SJCRH30 (cell line): ENCODE measurements at places on chromosomes 7 and 10. TPM values are rescaled to one million over a fixed set of nuclear protein-coding genes. Genes with fewer than 3 reads are reported as not detected.

Gene INA
- total RNA-seq = not detected in 2 replicates

Gene UBTD1
- 13.9 and 14.3 TPM in 2 replicates for total RNA-seq

Gene CLDN15
- total RNA-seq = 4.3 and 6.4 TPM in 2 replicates

Gene ASIC3
- 1.3 and 1.5 TPM in 2 replicates for total RNA-seq

Gene ZNF425
- 0.57 and 0.89 TPM in 2 replicates for total RNA-seq

Gene NPSR1
- total RNA-seq = not detected in 2 replicates

Gene FGFR2
- total RNA-seq = 44.8 and 45.9 TPM in 2 replicates

DNA sequence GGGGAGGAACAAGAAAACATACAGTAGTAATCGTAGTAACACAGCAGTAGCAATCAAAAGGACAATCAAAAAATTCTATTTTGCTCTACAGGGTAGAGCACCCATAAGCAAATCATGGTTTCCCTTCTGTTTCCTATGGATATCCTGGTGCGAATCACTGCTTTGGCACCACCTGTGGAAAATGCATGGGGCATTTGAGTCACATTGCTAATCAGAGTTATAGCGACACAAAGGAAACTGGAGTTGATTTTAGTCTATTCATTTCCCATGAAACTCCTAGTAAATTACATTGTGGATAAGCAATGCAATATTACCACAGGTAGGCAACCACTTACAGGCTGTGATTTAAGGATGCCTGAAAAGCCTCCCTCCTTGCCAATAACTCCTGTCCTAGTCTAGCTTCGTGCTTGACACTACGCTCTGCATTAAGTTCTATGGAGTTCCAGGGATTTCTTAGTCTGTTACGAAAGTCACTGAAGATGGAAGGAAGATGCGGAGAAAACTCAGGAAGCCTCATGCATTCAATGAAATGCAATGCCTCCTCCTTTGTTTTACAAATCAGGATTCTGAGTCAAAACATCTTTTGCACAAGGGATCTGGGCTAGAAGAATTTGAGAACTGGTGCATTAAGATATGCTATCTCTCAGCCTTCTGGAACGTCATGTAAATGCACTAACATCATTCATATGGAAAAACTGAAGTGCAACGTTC, 188.4 kb downstream of the DGKI start:
- no peak for DNase-seq

DNA sequence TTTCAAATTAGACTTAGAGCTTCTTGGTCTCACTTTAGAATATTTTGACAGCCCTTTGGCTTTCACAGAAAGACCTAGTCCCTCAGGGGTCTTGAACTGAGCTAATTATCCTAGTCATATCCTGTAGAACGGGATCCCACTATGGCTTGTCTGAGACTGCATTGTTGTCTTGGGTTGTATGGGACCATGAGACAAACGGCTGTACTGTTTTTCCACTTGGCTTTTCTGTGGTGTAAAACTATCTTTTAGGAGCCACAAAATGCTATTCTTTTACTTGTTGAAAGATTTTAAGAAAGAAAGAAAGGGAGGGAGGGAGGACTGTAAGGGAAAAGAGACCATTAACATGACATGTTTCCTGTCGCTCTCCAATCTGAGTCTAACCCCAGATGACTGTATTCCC, 432.5 kb downstream of the AUTS2 start:
- no peak for DNase-seq

GRCh38 chr10:53108317-53108934, 335.8 kb upstream of the MBL2 start:
- no peak for DNase-seq

DNA sequence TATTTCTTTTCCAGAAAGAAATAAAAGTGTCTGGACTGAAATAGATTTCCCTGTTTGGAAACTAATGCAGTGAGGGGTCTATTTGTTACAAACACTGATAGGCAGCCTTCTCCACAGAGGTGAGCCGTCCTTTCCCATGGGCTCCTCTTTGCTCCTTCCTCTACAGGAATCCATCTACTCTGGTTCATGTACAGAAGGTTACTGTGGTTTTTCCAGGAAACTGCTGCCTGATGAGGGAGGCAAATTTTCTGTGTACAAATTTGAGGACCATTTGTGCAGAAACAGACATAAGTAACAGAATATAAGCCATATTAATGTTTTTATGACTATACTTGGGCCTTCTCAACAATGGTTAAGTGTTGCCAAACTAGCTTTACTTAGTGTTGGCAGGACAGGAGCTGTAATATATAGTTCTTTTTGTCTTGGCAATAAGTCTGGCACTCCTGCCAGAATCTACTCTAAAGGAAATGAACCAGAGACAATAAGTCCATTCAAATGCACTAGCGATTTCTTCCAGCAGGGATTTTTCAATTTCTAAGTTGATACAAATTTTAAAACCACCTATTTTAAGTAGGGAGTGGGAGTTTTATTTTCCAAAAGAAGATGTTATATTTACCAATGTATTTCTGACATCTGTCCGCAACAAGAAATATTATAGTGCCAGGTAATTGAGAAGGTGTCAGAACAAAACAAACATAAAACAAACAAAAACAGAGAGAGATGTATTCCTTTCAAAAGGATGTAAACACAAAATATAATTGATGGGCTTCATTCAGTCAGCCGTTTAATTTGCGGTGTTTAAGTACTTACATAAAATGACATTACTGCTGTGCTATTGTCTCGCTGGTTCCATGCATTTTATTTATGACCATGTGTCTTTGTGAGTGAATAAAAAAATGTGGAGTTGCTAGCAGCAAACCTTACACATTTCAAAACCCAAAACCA, 91.0 kb upstream of the NFE2L3 start:
- no peak for DNase-seq

- DNase-seq = no peak
Observed at GRCh38 chr10:101619983-101620382, 31.9 kb downstream of the DPCD start.

DNA sequence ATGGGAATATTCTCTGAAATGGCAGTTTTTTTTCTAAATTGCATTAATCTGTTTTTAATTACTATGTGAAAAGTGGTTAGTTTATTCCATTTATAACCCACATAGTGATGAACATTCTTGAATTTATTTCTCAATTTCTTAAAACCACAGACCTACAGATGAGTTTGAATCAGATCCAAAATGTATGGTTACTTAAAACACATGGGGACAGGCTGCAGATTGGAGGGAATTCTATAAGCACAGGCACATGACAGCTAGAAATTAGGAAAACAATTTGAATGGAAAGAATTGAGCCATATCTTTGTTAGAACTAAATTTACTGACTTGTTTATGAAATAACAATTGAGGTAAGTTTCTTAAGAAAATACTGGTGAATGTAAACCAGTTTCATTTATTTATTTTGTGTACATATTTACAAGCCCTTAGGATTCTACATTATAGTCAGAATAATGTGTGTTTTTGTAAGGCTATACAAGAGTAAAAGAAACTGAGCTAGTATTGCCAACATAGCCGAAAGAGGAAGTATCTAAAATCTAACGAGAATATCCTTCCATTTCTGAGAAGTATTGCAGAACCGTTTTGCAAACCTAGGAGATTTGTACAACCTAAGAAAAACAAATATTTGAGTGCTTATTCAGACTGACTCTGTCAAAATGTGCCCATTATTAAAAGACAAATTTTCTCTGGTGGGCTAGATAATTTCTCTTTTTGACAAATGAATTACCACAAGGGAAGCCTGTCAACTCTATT, 434.3 kb upstream of the SEMA3D start:
- no peak for DNase-seq

GRCh38 chr7:98807068-98808048, 62.5 kb downstream of the TMEM130 start:
- no peak for DNase-seq

DNA sequence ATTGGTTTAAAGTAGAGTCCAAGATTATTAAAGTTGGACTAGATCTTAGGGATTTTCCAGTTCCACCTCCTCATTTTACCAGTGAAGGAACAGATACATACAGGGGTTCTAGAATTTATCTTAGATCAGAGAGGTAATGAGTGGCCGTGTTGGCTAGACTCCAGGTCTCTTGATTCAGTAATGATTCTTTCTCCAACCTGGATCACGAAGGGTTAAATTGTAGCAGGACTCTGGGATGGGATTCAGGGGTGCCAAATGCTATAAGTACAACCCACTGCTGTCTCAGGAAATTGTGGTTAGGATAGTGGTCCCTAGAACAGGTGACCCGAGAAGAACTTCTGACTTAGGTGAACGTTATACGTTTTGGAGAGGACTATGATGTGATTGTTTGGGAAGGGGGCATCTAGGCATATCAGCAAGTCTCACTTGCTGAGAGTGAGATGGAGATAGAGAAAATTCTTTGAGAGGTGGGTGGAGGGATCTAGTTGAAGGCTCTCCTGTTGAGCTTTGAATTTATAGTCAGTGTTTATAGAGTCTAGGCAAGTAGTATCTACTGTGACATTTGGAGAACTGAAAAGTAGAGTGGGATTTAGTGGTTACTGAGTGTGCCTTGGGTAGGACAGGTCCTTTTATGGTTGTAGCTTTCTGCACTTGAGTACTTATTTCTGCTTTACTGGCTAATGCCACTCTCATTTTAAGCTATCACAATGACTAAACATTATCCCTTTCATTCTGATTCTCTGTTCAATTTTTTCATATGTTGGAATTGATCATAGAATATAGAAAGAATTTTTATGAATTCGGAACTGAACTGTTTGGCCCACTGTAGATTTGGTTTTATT, 58.3 kb downstream of the ST7 start:
- peak; percentile 54 for DNase-seq

DNA sequence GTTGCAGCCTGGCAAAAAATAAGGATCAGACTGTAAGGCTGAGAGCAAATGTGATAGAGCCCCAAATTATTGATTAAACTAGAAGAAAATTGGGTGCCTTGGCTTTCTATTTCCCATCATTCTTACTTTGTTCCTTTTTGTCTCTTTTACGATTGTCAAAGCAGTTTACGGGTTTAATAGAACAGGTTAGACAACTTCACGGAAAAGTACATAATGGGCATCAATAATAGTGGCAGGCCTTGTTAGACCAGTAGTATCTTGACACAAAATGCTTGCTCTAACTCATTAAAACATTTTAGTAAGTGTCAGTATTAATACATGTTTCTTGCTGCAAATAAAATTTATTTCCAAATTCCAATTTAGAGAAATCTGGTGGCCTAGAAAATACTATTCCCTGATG, 14.5 kb upstream of the GGCT start:
- DNase-seq = no peak

GRCh38 chr10:73456187-73456890, 23.0 kb upstream of the MSS51 start:
- DNase-seq = no peak

DNA sequence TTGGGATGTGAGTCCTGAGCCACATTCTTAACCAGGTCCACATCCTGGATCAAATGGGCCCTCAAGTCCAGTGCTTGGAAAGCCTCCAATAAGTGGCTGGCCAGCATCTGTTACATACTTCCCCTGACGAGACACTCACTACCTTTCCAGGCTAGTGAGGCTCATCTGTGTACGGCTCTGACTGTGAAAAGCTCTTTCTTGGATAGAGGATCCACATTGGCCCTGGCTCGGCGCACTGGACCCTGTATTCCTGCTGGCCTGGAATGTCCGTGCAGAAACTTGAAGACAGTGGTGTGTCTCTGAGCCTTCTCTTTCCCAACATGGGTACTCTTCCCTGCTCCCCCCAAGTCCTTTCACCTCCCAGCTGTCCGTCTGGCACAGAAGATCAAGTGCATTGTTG, 35.5 kb downstream of the MYL10 start:
- DNase-seq = no peak

DNA sequence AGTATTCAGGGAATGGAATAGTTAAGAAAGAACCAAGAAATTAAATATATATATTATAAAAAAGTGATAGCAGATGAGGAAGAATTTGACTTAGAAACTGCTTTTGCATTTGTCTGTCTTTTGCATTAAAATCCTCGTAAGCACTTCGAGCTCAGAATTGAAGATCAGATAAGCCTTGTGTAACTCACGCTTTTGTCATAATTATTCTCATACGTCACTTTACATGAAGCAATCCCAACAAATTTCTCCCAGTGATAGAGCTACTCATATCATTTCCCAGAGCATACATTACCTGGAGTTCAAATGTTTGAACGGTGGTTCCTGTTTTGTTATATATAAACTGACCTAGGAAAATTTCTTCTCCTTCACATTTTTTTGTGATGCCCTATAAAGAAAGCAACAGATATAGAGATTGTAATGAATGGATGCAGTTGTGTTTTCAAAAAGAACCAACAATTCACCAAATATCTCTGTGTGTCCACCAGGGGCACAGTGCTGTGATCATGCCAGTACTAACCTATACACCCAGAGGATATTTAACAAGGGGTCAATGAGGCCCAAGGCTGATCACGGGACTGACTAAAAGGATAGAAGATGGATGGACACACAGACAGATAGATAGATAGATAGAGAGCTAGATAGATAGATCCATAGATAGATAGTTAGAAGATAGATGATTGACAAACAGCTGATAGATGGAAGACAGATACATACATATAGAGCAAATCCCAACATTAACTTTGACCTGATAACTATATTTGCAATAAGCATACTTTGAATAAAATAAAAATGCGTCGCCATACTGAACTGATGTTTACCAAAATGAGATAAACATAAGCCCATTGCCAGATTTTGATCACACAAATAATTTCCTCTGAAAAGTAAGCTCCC, 9.3 kb upstream of the HUS1 start:
- DNase-seq = peak; percentile 20

DNA sequence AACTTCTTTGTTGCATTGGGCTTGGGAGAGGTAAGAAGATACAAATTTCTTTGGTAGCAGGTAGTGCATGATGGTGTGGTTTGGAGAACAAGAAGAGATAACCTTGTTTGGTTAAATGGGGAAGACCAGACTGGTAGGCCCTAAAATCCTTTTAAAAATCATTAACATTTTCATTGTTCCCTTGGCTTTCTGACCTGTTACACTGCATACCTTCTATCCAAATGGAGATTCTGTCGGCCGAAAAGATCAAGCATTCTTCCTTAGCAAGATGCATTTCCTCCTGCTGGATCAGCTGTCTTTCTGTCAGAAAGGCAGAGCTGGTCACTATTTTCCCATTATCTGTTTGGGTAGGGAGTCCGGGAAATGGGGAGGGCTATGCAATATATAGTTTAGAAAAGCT, 33.7 kb downstream of the AGK start:
- DNase-seq = no peak

DNA sequence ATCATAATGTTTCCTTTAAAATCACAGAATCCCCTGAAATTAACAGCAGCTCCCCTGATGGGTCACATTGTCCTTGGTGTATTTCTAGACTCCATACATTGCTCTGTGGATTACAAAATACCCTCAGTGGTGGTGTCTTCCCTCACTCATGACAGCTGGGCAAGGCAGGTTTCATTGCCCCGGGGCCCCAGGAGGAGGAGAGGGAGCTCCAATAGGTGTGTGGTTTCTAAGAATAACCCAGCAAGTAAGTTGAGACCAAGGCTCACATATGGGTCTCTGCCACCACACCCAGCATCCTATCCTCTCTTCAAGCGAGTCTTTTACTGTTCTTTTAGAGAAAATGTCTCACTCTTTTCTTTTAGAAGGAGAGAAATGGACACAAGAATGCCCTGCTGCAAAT, 63.6 kb downstream of the PKD1L1 start:
- no peak for DNase-seq

- no peak for DNase-seq
Observed at GRCh38 chr10:79103129-79103528, 34.4 kb downstream of the ZMIZ1 start.
